ENCODE measurements at places on chromosomes 2 and 18.

DNA sequence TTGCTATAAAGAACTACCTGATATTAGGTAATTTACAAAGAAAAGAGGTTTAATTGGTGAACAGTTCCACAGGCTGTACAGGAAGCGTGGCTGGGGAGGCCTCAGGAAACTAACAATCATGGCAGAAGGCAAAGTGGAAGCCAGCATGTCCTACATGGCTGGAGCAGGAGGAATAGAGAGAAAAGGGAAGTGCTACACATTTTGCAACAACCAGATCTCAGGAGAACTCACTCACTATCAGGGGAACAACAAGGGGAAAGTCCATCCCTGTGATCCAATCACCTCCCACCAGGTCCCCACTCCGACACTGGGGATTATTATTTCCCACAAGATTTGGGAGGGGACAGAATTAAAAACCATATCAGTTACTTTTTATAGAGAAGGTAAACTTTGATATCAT is 273.5 kb upstream of the MMADHC start:
- no peak for ATAC-seq

DNA sequence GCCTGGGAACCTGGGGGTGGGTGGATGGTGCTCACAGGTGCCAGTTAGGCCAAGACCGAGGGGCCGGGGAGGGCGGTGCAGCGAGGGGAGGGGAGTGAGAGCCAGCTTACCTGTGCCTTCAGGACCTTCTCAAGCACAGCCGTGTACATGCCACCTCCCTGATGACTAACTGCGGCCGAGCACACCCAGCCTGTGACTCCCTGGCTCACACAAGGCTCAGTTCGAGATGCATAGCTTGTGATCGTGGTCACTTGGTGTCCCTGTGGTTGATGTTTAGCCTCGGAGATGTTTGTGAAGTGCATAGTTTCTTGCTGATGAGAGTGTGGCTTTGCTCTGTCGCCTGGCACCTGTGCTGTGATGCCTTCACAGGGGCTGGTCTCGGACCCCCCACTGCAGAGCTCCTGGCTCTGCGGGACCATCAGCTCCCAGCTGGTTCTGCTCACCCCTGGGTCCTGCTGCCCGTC is 84.5 kb upstream of the ODC1 start:
- ATAC-seq: peak; percentile 24

- no peak for ATAC-seq
Measured at GRCh38 chr18:72542342-72542741, 1.8 kb downstream of the CBLN2 start.

- no peak for ATAC-seq
Measured at GRCh38 chr2:72837171-72837570, 11.3 kb upstream of the EXOC6B start.

- ATAC-seq: no peak
Measured at GRCh38 chr18:2956056-2956455, 56.9 kb downstream of the LPIN2 start.

DNA sequence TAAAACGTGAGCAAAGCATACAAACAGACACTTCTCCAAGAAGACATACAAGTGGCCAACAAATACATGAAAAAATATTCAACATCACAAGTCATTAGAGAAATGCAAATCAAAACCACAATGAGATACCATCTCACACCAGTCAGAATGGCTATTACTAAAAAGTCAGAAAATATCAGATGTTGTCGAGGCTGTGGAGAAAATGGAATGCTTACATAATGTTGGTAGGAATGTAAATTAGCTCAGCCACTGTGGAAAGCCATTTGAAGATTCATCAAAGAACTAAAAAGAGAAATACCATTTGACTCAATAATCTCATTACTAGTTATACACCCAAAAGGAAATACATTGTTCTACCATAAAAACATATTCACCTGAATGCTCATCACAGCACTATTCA is 825.7 kb downstream of the SUCLG1 start:
- ATAC-seq: no peak

DNA sequence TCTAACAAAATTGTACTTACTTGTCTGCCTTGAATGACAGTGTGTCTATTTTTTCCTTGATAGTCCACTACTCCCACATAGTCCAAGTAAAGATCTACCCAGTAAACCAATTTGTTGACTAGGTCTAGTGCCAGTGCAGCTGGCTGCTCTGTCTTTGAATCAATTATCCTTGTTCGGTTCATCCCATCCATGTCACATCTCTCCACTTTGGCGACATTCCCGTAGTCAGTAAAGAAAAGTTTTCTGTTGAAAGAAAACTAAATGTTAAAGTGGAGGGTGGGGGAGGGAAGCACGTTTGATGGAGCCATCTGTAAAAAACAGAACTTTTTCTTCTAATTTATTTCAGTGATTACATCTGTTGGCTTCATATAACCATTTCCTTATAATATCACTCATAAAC is 1068.8 kb downstream of the LRP1B start:
- ATAC-seq: no peak

DNA sequence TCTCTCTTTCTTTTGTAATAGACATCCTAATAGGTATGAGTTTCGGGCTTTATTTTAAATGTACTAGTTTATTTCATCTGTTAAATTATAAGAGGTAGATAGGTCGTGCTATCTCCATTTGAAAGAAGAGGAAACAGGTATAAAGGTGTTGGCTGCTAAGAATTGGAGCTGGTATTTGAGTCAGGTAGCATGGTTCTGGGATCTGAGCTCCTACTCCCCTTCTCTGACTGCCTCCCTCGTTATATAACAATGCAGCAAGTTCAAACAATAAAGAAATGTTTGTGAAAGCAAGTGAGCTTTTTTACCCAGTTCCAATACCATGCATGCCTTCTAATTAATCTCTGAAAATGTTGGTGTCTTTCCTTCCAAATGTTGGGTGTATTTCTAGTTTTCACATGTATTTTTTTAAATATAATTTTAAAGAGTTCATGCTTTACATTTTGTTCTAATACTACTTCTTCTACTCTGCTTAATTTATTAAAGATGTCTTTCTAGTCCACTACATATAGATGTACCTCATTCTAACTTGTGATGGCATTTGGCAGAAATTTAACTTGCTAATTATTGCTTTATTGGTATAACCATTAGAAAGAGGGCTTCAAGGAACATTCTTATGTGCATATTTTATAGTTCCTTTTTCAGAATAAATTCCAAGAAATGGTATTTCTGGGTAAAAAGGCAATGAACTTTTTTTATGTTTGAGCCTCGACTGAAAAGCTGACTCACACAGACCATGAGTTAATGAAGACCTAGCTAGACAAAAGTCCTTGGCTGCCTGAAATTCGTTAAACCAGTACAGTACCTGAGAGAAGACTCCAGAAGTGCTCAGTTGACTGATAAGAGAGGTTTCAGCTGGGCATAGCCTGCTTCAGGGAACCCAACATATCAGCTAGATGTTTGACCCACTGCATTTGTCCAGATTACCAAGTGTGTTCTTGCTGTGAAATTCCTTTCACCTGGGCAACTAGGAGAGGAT is 133.5 kb downstream of the CERS6 start:
- no peak for ATAC-seq

- no peak for ATAC-seq
Measured at GRCh38 chr2:237791977-237792727, 6.4 kb upstream of the RBM44 start.

Measured in stimulated activated memory B cell treated with anti-CD40 and anti-IgM and Interleukin-4, amounts not matched to agents 10 μg/mL and 1 μg/mL and 100 μg/mL, for 72 hours (primary cell).